AG08395 (cell line): ENCODE measurements at places on chromosomes 7 and 10.

GRCh38 chr10:21197838-21198237 is 300.7 kb upstream of the NEBL start:
- no peak for DNase-seq

DNA sequence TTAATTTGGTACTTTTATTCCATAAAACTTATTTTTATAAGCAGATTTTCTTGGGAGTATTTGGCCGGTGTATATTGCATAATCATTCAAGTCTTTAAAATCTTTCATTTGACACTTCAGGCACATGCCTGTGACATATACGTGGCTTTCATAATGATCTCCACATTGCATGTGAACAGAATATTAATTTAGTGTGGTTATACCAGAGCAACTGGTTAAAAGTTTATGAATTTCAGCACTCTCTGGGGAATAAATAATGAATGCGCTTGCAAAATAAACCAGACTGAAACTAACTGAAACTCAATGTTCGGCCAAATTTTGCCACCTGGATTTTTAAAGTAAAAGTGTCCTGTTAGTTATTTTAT is 242.3 kb downstream of the GLI3 start:
- DNase-seq: peak; percentile 46

DNA sequence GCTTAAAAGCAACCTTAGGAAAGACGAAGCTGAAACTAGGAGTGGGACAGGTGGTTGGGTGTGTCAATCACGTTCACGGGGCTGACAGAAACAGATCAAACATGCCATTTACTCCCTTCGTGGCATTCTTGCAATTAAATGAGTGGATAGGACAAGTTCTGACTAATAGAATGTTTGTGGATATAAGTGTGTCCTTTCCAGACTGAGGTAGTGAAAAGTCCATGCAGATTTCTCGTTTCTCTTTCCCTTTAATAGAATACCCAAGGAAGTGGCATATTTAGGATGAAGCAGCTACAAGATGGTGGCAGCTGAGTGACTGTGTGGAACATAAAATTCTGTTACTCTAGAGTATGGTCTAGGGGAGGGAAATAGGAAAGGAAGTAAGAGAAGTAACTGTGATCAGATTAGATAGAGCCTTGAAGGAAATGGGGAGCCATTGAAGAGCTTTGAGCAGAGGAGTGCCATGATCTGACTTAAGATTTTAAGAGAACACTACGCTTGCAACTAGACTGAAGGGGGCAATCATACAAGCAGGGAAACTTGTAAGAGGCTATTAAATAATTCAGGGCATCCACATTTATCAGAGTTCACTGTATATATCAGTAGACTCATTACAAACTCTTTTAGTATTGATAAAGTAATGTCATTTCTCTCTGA is 46.3 kb upstream of the HYAL4 start:
- no peak for DNase-seq

- no peak for DNase-seq
Measured at GRCh38 chr10:125026974-125027735, 85.2 kb downstream of the ZRANB1 start.

- DNase-seq: no peak
Measured at GRCh38 chr10:100339236-100339635, 7.8 kb upstream of the SCD start.

GRCh38 chr10:29142516-29143314 is 146.2 kb upstream of the LYZL1 start:
- no peak for DNase-seq

DNA sequence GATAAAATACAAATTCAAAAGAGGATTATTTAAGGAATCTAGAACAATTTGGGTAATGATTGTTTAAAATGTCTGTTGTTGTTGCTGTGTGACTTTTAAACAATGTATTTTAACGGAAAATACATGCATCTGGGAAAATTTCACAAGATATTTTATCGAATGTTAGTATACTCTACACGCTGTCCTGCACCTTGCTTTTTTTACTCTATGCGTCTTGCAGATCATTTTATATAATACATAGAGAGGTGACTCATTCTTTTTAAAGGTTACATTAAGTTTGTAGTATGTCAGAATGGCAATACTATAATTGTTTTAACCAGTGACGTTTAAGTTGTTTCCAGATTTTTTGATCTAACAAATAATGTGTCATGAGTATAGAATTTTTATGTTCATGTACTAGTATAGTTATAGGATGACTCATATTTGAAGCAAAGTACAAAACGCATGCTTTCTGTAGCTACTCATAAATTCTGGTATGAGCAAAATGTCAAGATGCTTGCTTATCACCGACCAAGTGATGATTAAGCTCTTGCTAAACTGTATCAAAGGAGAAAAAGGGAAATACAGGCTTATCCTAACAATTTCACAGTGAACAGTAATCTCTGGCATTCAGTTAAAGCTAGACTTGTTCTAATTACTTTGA is 4.9 kb downstream of the DKK1 start:
- DNase-seq: peak; percentile 70

DNA sequence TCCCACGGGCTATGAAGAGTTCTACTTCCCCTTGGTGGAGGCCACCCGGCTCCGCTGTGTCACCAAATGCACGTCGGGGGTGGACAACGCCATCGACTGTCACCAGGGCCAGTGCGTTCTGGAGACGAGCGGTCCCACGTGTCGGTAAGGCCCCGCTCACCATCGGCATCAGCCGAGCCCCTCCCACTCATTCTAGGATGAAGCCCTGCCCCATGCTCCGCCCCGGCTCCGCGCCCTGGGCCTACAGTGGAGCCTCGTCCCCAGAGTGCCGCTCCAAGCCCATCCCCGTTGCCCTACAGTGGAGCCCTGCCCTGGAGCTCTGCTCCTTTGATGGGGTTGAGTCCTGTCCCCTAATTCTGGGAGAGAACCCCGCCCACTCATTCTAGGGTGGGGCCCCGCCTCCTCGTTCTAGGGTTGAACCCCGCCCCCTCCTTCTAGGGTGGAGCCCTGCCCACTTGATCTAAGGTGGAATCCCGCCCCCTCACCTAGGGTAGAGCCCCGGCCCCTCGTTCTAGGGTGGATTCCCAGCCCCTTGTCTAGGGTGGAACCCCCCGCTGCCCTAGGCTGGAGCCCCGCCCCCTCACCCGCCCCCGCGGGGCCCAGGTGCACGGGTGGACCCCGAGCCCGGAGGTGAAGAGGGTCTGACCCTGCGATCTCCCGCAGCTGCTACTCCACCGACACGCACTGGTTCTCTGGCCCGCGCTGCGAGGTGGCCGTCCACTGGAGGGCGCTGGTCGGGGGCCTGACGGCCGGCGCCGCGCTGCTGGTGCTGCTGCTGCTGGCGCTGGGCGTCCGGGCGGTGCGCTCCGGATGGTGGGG is 3.4 kb upstream of the MUC12 start:
- DNase-seq: peak; percentile 83

- DNase-seq: peak; percentile 50
Measured at GRCh38 chr10:91163269-91163868, 57.1 kb upstream of the PCGF5 start.

- DNase-seq: peak; percentile 86
Measured at GRCh38 chr7:140672382-140673062, at the start of gene ADCK2. ADCK2 (plus strand) TSS chr7:140672945; CDS start chr7:140673331, 386 bp downstream.

GRCh38 chr7:135710417-135711138 is 17.4 kb downstream of the SLC13A4 start:
- DNase-seq: no peak

GRCh38 chr7:66355756-66356155 is 150.6 kb downstream of the TPST1 start:
- no peak for DNase-seq

GRCh38 chr10:103982639-103983038 is 15.7 kb downstream of the SLK start:
- DNase-seq: no peak

GRCh38 chr7:155674556-155674955 is 30.1 kb downstream of the RBM33 start:
- no peak for DNase-seq

DNA sequence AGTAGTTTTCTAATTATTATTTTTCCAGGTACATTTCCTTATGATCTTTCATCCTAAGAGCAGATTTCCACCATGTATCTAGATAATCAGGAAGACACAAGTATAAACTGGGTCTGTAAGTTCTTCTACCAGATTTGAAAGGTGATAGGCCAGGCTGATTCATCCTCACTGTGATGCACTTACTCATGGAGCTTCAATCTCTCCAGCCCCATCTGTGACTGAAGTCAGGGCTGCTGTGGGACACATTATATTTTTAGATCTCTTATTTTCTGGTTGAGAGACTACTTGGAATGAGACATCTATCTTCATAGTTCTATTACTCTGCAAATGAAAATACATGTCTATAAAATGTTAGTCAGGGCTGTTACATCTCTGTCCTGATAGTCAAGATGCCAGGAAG is 85.5 kb upstream of the SLC25A13 start:
- no peak for DNase-seq

GRCh38 chr10:91574236-91574635 is 58.6 kb downstream of the PPP1R3C start:
- no peak for DNase-seq

- no peak for DNase-seq
Measured at GRCh38 chr7:70810558-70811139, 321.3 kb upstream of the GALNT17 start.

GRCh38 chr7:53541475-53541874 is 506.0 kb downstream of the POM121L12 start:
- no peak for DNase-seq

DNA sequence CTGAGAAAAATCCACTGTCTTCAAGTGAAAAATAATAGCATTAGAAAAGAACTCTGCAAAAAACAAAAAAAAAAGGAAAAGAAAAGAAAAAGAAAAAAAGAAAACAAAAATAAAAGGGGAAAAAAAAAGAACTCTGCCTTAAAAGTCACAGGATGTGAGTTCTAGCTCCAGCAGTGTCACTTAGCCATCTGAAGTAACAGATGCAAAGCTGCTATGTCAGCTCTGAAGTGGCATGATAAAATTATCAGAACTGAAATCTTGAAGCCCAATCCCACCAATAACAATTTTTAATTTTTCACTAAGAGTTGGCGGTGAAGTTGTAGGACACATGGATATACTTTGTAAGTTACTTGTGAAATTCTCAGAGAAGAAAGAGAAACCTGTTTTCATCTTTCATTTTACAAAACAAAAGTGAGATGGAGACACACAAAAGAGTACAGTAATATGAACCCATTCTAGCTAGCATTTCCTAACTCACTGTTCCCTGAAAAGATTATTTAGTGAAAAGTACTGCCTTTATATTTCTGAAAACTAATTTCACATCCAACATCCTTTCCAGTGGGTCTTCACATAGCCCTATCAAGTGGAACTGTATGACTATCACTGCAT is 103.5 kb downstream of the ELAPOR2 start:
- DNase-seq: no peak

GRCh38 chr7:71566376-71566775 is 434.4 kb downstream of the GALNT17 start:
- DNase-seq: no peak

GRCh38 chr10:110916554-110917346 is 2.2 kb downstream of the BBIP1 start:
- DNase-seq: peak; percentile 62

DNA sequence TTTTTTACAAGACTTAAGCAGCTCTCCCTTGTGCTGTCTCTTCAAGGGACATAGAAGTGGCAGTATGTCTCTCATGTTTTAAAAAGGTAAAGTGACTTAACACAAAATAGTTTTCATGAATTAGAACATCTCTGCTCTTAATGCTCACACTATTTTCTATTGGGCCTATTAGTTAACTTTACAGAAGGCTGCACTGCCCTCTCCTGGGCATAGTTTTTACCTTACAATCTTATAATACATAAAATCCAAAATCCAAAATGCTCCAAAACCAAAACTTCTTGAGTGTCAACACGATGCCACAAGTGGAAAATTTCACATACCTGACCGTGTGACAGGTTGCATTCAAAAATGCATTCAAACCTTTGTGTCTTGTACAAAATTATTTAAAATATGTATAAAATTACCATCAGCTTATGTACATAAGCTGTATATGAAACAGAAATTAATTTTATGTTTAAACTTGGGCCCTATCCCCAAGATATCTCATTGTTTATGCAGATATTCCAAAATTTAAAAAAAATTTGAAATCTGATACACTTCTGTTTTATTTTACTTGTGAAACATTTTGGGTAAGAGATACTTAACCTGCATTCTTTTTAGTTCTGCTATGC is 25.8 kb downstream of the TES start:
- DNase-seq: peak; percentile 52
